ENCODE measurements at places on chromosomes 11 and 22. TPM values are rescaled to one million over a fixed set of nuclear protein-coding genes. Genes with fewer than 3 reads are reported as not detected.
A peak's percentile ranks its signal among the peaks of the same experiment; 100 is the strongest.

GRCh38 chr11:16792426-16792825, 54.0 kb downstream of the C11orf58 start:
- no peak for DNase-seq

GRCh38 chr11:124762105-124762623, at the start of gene ESAM:
TSS of gene ESAM (minus strand) at chr11:124762290. CDS start at chr11:124762154, 136 bp downstream.
- DNase-seq, result peak; percentile 60

DNA sequence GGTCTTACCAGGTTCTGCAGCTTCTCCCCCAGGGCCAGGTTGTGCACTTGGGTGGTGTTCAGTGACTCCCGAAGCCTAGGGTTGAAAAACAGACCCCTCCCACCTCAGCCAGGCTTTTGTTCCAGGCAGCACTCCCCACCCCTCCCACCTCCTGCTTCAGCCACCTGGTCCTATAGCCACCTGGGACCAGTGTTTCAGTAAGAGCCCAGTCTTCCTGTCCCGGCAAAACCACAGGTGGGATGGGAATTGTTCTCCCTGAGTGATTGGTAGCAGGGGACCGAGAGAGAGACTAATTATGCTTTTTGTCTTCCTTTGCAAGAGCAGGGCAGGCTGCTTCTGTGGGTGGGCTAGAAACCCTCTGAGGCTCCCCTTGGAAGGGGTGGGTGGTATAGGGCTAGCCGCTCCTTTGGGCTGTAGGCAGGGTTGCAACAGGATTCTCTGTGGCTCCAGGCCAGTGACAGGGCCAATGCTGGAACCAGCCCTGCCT, 8.5 kb upstream of the NAALADL1 start:
- no peak for DNase-seq

- DNase-seq, result no peak
These were observed 60.7 kb upstream of the CREB3L1 start for GRCh38 chr11:46216765-46217089.

- no peak for DNase-seq
These were observed 33.5 kb downstream of the GLB1L2 start for GRCh38 chr11:134365011-134365925.

GRCh38 chr11:91470656-91471055, 754.0 kb upstream of the FAT3 start:
- DNase-seq, result no peak

- DNase-seq, result no peak
These were observed 17.3 kb downstream of the PIK3IP1 start for GRCh38 chr22:31275018-31275417.

DNA sequence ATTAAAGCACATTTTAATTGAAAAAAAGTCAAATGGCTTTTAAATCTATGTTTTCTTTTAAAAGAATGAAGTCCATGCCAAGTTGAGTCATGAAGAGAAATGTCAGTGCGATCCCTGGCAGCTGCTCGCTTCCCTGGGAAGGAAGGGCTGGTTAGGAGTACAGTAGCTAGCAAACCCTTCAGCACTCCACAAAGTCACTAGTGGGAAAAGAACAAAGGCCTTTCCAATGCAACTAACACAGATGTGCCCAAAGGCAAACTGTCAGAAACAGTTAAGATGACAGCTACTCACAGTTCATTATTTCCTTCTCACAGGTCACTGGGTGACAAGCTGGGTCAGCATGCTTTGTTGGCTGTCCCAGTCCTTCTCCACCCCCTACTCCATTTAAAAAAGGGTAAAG, 308.7 kb downstream of the DCDC1 start:
- DNase-seq, result no peak

GRCh38 chr11:131365329-131365930, 5.0 kb upstream of the NTM start:
- no peak for DNase-seq

DNA sequence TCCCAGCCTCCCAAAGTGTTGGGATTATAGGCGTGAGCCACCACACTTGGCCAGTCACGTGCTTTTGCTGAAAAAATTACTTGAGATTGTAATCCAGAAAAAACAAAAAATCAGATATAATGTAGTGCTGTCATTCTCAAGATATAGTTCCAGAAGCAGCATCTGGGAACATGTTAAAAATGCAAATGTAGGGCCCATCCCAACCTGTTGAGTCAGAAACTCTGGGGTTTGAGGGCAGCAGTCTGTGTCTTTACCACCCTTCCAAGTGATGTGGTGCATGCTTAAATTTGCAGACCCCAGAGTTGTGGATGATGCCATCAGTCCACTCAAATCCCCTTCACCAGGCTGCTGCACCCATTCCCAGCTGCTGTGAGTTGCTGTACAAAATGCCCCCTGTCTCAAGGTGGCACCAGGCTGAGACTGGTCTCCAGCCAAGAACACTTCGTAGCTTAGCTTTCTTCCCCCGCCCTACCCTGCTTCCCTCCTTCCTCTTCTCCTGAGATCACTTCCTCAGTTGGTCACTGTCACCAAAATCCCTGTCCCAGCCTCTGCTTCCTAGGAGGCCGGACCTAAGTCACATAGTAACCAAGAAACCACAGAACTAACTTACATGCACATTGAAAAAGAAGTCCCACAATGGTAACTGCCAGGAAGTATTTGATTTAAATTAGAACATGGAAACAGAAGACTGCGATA, 18.2 kb upstream of the ARRB1 start:
- DNase-seq, result no peak

DNA sequence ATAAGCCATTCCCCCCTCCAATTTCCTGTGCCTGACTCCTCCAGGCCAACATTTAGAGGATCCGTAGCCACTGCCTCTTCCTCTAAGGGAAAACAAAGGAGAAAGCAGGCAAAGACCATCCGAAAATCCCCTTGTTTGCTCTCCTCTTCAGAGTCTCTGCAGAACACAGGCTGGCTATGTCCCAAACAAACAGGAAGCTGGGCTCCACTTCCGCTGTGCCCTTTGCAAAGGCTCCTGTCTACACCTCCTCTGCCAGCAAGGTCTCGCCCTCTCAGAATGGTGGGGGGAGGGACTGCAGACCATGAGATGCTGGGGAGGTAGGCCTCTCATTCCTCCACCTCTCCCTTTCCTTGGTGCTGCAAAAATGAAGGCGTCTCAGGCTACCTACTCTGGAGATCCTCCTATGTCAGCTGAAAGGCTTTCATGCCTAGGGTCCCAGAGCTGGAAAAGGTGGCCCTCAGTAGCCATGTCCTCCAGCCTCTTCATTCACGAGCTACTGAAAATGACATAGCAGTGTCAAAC, 596.2 kb downstream of the BUD13 start:
- no peak for DNase-seq

GRCh38 chr11:112655371-112655770, 305.8 kb upstream of the NCAM1 start:
- no peak for DNase-seq

DNA sequence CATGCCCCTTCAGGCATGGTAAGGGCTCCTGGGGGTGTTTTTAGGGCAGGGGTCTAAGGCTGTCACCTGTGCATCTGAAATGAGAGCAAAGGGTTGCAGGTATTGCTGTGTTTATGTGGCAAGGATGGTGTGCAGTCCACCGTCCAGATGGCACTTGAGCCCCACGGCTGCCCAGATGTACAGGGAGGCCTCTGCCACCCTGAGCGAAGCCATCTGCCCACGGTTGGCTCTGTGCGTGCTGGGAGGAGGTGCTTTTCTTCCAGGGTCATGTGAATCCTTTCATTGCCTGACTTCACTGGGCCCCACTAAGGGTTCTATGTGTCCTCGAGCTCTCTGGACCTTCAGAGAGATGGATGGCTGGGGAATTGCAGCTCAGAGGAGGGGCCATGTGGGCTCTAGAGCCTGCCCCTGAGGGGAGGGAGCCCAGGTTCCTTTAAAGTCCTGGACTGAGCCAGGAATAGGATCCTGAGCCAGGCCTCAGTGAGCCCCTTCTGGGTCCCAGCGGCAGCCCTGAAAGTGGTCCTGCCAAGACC, 89.9 kb downstream of the CTTN start:
- DNase-seq, result no peak

OR8D1 gene
- not detected for total RNA-seq

APOL3 gene
- 229 TPM for total RNA-seq

LRRC56 gene
- 4.4 TPM for total RNA-seq

YPEL1 gene
- total RNA-seq, result 8.0 TPM

CALCA gene
- not detected for total RNA-seq

C11orf97 gene
- not detected for total RNA-seq

CCDC81 gene
- total RNA-seq, result 1.5 TPM

RTN4RL2 gene
- total RNA-seq, result not detected
